ENCODE measurements at places on chromosomes 4 and X.

GRCh38 chrX:103554687-103555424 is 30.5 kb upstream of the TCEAL4 start:
- peak; percentile 57 for DNase-seq

GRCh38 chr4:123748806-123749205 is 352.2 kb downstream of the SPRY1 start:
- no peak for DNase-seq

DNA sequence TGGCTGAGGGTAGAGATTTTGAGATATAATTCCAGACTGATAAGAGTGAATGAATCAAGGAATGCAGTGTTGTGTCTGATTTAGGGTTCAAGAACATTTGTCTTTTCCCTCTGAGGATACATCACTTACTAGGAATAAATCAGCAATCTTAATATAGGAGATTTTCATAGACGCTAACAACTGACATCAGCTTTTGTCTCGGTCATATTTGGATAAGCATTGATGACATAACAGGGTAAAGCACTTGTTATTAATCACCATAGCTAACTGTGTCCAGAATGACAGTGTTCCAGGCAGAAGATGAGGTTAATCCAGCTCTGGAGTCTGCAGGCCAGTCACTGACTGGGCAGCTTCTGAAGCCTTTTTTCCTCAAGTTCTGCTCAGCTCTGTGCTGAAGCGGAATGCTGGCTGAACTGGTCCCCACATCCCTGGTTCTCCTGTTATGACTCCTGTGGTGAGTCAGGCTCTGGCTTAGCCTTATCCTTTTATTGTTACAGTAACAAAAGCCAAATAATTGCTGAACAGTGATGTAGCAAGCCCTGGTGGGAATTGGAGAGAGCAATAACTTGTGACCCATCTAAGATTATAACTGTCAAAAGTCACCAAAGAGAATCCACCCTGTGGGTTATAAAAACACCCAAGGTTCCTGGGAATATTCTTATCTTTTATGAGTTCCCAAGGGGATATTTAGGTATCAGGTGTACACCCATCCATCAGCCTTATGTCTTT is 41.8 kb downstream of the FNIP2 start:
- DNase-seq: no peak

DNA sequence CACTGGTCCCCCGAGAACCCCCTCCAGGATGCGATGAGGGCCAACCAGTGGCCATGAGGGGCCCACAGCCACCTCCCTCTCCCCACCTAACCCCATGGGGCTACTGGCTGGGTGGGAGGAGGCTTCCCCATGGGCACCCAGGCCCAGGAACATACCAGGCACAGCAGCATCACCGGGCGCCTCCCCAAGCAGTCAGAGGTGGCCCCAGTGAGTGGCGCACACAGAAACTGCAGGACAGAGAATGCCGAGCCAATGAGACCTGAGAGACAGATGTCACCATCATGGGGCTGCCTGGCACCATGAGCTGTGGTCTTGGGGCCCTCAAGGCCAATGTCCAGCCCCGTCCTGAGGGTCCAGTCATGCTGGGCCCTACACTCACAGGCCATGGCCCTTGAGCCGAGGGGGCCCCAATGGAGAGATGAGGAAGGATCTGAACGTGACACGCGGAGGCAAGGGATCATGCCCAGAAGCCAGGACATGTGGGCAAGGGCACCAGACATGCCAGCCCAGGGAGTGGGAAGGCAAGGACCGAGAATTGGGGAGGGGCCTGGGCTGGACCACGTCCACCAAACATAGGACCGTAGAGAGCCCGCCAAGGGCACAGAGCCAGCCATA is 30.1 kb downstream of the NOP14 start:
- DNase-seq: no peak

DNA sequence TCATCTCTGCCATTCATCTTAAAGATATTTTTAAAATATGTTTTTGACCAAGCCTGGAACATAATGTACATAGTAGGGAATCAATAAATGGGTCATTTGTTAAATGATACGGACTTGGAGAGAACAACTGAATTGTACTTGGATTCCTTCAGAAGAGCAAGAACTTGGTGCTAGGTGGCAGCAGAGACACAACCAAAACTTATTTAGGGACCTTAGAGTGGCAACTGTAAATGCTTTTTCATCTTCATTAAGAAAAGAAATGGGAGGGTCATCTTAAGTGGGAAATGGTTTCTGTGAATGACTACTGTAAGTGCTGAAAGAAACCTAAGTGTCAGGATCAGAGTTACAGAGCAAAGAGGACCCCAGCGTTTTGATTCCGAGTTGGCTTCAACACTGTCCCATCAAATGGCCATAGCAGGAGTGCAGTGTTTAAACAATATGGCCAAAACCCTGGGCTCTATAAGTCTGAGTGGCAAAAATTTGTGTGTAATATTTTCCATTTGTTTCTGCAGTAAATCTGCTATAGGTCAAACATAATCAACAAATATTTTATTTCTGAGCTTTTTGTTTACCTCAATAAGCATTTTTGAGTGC is 213.6 kb downstream of the PALLD start:
- no peak for DNase-seq

DNA sequence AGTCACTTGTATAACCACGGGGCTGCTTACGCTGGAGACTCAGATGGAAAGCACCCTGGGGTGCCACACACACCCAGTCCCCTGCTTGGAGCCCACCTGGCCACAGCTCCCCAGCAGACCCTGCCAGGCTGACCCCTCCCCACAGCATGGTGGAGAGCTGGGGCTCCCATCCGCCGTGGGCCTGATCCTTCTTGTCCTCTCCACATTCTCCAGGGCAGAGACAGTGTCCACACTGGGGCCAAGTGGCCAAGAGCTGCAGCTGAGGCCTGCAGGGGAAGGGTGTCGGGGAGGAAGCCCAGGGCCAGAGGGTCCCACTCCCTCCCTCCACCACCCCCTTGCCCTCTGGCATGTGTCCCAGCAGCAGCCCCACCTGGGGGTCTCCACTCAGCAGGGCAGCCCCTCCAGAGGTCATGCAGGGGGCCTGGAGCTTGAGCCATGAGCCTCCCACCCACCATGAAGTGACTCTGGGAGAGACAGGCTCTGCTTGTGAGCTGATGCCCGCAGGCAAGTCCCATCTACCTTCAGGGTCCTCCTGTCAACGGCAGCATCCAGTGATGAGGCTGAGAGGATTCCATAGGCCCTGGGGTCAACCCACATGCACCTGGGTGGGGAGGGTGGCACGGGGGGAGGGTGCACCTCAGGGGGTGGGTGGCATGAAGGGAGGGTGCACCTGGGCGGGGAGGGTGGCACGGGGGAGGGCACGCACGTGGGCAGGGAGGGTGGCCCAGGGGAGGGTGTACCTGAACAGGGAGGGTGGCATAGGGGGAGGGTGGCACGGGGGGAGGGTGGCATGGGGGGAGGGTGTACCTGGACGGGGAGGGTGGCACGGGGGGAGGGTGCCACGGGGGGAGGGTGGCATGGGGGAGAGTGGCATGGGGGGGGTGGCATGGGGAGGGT is 56.4 kb downstream of the FAM53A start:
- DNase-seq: no peak

GRCh38 chr4:101643186-101643837 is 147.2 kb upstream of the BANK1 start:
- DNase-seq: no peak

- no peak for DNase-seq
These were observed 36.9 kb upstream of the PRSS12 start for GRCh38 chr4:118389721-118390120.

DNA sequence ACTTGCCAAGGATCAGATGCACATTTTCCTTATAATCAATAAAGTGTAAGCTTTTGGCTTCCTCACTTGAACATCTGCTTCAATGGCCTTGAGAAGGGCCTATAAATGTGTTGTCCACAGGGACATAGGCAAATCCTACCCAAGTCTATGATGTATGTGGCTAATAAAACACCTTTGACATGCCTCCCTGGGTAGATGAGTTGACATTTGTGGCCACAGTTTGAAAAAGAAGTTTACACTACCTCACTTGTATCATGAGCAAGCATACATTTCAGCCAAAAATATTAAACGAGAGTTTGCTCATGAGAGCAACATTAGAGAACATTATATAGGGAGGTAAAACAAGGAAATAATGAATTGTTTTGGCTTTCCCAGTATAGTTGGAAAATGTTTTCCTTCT is 1067.7 kb downstream of the C4orf33 start:
- no peak for DNase-seq

GRCh38 chrX:3598709-3599108 is 114.7 kb downstream of the PRKX start:
- DNase-seq: no peak

DNA sequence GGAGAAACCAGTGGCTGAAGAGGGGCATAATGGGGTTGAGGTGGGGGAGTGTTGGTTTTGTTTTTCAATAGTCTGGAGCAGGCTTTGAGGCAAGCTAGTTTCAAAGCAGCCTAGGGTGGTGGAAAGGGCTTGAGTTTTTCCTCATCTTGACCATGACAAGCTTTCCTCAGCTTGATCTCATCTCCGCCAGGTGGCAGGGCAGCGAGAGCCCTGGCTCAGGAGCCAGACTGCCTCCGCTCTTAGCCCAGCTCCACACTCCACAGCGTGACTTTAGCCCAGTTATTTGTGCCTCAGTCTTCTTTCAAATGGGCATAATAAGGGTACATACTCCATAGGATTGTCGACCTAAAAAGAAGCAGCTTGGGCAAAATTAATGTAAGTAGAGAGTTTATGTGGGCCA is 29.9 kb upstream of the SOWAHD start:
- DNase-seq: no peak

GRCh38 chr4:140989944-140990343 is 143.3 kb downstream of the RNF150 start:
- no peak for DNase-seq

DNA sequence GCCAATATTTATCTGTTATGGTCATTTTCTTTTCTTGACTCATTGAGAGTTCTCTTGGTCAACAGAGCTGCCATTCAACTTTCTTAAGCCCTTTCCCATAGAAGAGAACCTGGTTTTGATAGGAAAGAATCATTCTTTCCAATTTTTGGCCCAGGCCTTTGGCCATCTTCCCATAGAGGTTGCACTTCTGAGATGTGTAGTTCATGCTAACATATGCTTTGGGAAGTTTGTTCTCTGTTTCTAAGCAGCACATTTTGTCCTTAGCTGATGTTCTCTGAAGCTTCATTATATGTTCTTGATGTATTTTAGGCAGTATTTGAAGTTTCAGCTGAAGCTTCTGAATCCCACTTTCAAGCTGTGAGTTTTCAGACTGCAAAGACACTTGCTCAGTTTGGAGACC is 161.1 kb downstream of the VEGFC start:
- DNase-seq: no peak

DNA sequence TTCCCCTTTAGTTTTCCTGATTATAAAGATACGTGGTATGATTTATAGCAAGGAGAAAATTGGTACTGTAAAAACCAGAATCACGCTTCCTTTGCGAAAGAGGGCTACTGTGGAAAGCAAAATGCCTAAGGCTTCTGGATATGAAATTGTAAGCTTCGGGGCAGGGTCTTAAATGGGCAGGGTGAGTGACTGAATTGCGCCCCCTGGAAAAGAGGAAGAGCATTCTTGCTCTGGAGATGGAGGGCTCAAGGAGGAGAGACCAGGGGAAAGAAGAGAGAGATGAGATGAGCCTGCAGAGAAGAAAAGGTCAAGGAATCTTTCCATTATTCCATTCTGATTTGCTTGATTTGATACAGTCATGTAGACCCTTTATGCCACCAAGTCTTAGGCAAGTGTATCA is 13.1 kb upstream of the ETNPPL start:
- no peak for DNase-seq

GRCh38 chr4:145535202-145535601 is 53.5 kb downstream of the SMAD1 start:
- no peak for DNase-seq

DNA sequence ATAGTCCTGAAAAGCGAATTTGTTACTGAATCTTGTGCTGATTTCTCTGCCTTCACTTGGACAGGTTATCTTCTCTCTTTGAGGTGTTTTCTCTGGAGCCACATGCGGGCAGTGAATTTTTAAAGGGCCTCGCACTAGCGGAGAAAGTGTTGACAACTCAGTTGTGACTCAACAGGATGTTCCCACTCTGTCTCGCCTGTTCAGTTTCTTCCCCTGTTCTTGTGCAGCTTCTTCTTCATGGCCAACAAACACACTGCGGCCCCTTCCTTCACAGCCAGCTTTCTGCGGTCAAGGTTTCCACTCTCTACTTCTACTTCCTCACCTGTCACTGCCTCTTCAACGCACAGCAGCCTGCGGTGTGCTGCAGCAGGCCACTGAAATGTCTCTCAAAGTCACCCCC is 1.1 kb upstream of the SHROOM4 start:
- no peak for DNase-seq

- no peak for DNase-seq
These were observed 23.7 kb upstream of the EGFL6 start for GRCh38 chrX:13545726-13546125.

GRCh38 chr4:142222127-142222526 is 585.7 kb downstream of the IL15 start:
- DNase-seq: no peak

DNA sequence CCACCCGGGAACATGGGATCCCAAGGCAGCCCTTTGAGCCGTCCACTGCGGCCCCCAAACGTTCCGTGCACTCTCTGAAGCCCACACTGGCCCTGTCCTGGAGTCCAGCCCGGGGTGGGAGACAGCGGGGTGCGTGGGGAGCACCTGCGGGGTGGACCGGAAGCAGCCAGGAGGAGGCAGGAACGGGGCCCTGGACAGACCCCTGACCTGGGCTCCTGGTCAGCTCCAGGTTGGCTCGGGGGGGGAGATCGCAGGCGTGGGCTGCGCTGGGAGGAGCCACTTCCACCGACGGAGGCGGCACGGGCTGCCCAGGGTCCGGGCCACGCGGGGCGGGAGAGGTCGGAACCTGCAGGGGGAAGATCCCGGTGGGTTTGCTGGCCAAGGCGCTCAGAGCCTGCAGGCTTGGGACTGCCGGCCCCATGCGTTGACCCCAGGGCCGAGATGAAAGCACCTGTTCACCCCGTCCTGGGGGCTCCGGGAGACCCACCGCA is 5.7 kb upstream of the PLCXD1 start:
- no peak for DNase-seq

DNA sequence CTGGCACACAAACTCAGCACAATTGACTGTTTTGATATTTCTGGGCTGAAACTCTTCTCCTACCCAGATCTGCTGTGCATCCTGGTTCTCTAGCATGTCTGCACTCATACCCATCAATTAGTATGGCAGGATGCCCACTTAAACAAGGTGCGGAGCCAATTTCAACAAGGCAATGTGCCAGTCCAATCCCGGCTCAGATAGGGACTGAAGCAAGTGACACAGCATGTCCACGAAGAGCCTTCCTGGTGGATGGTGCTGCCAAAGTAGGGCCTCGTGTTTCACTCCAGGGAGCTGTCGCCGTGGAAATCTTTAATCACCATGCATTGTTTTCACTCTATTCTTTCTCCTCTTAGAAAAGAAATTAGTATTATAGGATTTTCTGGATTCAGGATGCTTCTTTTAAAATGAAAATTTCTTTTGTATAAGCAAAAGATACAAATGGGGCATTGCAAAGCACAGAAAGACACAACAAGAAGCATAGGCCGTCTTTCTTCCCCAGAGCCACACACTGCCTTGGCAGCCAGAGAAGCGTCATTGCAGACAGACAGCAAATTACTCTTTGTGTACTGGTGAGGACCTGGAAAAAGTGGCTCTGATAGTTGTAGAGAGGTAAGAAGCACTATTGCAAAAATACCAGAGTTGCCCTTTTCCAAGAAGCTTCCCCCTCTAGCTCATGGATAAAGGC is 40.6 kb upstream of the LSM6 start:
- no peak for DNase-seq

- DNase-seq: no peak
These were observed 83.9 kb downstream of the ARHGAP10 start for GRCh38 chr4:147815741-147816140.

- DNase-seq: no peak
These were observed 27.6 kb downstream of the SATL1 start for GRCh38 chrX:85215946-85216345.
